Memory B cell (primary cell): ENCODE measurements at places on chromosomes 7 and 10.

GRCh38 chr7:122300956-122301833 lies 3.4 kb downstream of the FEZF1 start:
- no peak for DNase-seq

DNA sequence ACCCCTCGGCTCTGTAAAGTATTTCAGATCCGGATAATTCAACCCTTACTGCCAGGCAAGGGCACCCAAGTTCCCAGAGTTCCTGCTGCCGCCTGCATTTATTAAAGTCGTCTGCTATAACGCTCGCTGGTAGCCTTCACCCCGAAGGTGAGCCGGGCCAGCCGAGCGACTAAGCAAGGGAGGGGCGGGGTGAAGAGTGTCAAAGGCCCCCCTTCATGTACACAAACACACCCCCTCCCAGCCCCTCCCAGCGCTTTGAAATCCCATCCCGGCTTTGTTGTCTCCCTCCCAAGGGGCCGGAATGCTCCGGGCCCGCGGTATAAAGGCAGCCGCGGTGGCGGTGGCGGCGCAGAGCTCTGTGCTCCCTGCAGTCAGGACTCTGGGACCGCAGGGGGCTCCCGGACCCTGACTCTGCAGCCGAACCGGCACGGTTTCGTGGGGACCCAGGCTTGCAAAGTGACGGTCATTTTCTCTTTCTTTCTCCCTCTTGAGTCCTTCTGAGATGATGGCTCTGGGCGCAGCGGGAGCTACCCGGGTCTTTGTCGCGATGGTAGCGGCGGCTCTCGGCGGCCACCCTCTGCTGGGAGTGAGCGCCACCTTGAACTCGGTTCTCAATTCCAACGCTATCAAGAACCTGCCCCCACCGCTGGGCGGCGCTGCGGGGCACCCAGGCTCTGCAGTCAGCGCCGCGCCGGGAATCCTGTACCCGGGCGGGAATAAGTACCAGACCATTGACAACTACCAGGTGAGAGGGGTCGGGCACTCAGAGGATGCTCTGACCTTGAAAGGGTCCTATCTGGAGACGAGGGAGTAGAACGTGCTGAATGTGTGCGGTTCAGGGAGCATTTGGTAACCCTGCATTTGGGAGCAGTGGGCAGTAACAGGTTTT lies at the start of gene DKK1:
Gene DKK1, plus strand, starts transcription at position 349 of the 889 bp plus-strand sequence. Its CDS starts 154 bp downstream, at position 503.
- DNase-seq: peak; percentile 42

- DNase-seq: no peak
Measured at GRCh38 chr10:35097510-35097909, 7.4 kb upstream of the CUL2 start.

- peak; percentile 18 for DNase-seq
Measured at GRCh38 chr7:99499371-99499720, 735 bp downstream of the ZNF394 start.

GRCh38 chr7:148172920-148173319 lies 417.6 kb upstream of the C7orf33 start:
- no peak for DNase-seq

- no peak for DNase-seq
Measured at GRCh38 chr10:116101616-116102315, 171.2 kb downstream of the GFRA1 start.

GRCh38 chr10:94546901-94547185 lies 1.3 kb downstream of the HELLS start:
- DNase-seq: no peak

DNA sequence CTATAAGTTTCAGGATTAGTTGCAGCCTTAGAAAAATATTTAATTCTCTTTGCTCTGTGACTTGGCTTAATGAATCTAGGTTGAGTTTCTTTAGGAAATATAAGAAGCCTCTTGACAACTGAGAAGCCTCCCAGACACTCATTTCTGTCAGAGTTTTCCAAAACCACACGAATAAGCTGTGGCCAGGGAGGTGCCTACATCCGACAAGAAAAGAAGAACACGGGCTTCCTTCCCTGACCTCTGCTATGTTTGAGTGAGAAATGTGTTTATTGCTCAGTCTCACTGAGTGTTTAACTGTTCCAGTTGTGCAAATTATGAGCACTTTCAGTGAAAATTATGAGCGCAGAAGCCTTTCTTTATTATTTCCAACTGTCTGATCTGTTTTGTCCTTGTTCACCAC lies 105.0 kb downstream of the TRIL start:
- no peak for DNase-seq

DNA sequence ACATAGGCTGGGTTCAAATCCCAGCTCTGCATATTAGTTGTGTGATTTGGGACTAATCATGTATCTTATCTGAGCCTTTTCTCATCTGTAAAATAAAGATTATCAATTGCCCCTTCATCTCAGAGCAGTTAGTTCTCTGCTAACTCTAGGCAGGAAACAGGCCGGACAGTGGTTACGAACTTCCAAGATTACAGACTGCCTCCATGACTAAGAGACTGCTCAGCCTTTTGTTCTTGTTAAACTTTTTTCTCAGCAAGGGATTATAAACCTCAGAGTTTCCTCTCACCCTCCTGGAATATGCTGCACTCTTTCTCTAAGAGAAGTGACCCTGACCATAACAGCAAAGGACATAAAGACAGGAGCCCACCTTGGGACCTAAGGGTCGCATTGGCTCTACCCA lies 52.5 kb upstream of the NFKB2 start:
- DNase-seq: no peak

DNA sequence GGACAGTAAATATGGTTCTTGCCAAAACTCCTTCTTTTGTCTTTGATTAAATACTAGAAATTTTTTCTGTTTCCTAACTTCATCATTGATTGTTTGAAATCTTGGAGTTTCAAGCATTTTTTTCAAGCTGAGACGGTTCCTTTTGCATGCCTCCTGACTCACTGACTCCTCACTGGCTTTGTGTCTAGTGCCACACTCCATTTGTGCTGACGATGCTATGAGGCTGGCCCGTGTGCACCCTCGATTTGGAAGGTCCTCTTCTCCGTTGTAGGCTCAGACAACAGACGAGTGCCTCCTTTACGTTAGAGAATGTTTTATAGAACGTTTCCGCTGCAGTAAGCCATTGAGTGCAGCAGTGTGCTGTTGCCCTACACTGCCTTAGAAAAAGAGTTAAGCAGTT lies 10.8 kb upstream of the CSGALNACT2 start:
- DNase-seq: no peak

- DNase-seq: no peak
Measured at GRCh38 chr10:21048068-21048467, 151.0 kb upstream of the NEBL start.

GRCh38 chr10:87740254-87740655 lies 77.8 kb downstream of the ATAD1 start:
- no peak for DNase-seq

GRCh38 chr10:58754469-58755339 lies 242.0 kb downstream of the BICC1 start:
- DNase-seq: no peak

DNA sequence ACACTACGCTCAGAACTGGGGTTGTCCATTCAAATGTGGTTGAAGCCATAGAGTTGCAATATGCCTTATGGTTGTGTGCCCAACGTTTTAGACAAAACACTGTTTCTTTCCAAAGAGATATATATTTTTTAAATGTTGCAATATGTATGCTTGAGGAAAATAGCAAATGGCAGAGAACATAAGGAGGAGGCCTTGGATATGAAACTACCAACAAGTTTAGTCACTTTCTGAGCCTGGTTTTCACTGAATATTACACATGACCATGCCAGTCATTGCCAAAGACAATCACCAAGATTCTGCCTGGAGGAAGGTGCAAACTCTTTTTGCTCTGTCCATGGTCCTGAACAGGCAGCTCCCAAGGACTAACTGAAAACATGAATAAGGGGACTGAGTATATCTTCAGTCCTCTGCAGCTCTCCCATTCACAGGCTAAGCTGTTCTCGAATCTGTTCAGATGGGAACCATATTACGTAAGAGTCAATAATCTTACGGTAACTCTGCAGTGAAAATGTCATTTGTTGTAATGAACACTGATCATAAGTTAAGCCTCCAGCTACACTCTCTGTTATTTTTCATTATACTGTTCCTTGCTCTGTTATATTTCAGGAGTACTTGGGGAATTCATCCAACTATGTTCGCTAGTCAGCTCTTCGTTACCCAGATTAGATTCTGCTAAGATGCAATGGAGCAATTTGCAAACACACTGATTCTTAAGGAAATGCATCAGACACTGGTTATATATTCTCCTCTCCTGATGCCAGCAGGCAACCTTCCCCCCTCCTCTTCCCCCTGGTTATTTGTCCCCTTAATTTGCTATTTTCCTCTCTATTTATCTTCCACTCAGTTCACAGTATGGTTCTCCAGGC lies 90.7 kb upstream of the C1QL3 start:
- no peak for DNase-seq

DNA sequence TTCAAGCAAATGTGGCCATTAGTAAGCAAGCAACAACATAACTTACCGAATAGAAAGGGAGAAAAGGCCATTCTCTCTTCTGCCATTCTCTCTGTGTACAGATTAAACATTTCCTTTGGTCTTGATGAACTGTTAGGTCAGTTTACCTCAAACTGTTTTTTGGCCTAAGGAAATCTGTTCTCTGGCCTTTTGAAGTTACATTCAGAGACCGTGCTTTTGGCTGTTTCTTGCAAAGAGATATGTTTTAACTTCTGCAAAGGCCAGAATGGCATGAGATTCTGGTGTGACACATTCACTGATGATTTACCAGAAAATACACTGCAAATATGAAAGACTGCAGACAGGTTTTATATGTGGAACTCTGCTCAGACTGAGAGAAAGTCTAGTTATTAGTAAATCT lies 22.2 kb downstream of the AHR start:
- DNase-seq: no peak

GRCh38 chr10:22322641-22323160 lies 1.8 kb downstream of the BMI1 start:
- DNase-seq: no peak

GRCh38 chr10:8978100-8978499 lies 923.6 kb downstream of the GATA3 start:
- DNase-seq: no peak

DNA sequence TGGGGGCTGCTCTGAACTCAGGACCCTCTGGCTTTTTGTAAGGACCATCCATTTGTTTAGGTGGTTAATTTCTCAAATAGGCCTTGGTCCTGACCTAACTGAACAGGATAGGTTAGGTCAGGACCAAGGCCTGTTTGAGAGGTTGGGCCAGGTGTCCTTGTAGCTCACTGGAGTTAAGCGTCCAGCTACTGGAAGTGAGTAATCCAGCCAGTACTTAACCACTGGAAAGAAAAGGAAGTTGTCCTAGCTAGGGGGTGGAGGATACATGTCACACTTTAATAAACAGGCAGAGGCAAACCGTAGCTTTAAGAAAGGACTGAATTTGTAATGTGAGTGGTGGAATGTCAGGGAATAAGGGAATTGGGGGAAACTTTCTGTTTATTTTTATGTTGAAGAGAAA lies 96.0 kb downstream of the GPR85 start:
- DNase-seq: no peak

- DNase-seq: no peak
Measured at GRCh38 chr10:42879380-42880254, 97.0 kb downstream of the BMS1 start.

DNA sequence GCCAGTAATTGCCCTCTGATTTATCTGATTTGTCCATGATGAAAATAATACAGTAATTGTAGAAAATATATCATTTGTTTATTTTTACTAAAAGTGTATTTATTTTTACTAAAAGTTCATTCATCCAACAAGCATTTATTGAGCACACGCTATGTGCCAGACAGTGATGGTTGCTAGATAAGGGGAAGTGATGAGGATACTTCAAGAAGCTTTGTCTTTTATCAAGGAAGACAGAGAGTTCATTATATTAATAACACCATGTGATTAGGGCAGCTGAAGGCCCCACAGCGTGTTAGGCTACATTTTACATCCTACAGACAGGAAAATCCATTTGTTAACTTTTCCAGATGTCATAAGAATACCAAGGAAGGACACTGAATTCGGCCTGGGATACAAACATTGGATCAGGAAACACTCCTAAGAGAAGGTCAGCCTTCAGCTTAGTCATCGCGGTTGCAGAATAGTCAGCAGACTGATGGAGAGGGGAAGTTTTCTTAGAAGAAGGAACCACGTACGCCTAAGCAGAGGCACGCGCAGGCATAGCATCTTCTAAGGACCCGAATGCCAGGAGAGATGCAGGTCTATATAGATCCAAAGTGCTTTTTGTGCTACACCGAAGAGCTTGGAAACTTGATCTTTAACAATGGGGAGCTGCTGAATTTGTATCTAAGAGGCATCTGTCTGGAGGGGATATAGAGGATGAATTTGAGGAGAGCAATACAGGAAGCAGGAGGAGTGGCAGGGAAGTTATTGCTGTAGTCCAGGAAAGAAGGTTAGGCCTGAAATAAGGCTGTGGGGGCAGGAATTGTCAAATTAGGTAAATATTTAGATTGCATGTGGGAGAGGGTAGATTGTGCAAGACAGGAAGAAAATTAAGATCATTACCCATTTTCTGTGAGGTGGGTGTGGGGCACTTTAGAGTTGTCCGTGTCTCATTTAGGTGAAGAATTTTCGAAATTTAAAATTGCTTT lies 85.7 kb downstream of the LRGUK start:
- no peak for DNase-seq

- no peak for DNase-seq
Measured at GRCh38 chr10:124477614-124478363, 16.2 kb downstream of the LHPP start.
